Liver (tissue), 10 donors: ENCODE measurements at places on chromosomes 3 and 15.

GRCh38 chr3:50926868-50927267 lies 252.1 kb downstream of the DOCK3 start:
- DNase-seq, result no peak

DNA sequence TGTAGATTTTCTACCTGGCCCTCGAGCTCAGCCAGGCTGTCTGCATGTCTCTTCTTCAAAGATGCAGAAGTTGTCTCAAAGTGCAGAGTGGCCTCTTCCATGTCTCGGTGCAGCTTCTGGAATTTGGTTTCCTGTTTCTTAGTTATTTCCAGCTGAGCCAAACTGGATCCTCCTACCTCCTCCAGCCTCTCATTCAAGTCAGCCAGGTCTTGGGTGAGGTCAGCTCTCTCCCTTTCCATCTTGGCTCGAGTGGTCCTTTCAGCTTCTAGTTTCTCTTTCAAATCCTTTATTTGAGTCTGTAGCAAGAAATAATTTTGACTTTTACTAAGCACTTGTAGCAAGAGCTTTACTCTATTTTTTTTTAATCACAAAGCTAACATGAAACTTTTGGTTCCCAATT lies 81.8 kb downstream of the MYH15 start:
- no peak for DNase-seq

DNA sequence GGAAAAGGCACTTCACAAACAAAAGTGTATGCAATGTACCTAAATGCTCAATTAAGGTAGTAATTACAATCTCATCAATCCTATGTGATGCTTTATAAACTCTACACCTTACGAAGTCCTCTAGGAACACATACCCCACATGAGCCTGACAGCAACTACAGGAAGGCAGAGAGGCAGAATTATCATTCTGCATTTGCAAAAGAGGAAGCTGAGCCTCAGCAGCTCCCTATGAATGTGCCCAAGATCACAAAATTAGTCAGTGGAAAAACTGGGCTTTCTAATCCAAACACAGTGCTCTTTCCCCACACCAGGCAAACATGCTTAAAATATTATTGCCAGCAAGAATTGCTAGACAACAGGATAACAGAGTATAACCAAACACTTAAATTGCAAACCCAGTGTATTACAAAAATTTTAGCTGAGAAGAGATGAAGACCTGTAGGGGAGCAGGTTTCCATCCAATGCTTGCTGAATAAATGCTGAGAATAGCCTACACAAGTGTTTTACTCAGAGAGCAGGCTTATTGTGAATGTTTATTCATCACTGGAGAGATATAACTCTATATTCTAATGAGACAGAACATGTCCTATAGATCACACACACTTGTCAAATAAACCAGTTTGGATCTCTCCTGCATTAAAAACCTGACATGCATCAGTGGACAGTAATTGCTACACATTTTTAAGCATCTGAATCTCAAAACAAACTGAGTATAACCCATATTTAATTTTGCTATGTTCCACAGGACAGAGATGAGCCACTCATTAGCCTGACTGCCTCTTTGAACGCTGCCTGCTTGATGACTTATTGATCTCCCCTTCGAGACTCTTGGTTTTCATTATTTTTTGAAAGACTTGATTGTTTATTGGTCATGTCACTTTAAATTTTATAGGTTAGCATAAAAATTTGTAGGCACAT lies 62.2 kb downstream of the PLCH1 start:
- DNase-seq, result no peak

GRCh38 chr3:165855581-165855980 lies 18.4 kb upstream of the BCHE start:
- no peak for DNase-seq

GRCh38 chr15:97875513-97876280 lies 84.8 kb upstream of the ARRDC4 start:
- peak; percentile 43 for DNase-seq

GRCh38 chr3:196712514-196713413 lies 587 bp downstream of the PIGX start:
- DNase-seq, result no peak

DNA sequence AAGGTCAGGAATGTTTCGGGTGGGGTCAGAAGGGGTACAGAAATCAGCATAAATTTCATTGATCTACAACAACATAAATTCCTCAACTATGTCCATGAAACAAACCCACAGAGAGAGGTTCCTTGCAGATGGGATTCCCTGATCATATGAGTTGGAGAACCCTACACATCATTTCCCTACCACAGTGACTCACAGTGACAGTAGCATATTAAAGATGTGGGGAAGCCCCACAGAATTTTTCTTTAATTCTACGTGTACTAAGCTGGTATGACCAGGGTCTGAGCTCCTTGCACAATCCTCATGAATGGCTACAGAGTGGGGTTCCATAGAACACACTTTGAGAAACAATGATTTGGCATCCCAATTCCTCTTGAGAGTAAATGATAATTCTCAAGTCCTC lies 116.9 kb upstream of the RAD18 start:
- no peak for DNase-seq

- DNase-seq, result no peak
Observed at GRCh38 chr15:68691705-68692104, 112.9 kb downstream of the CORO2B start.

DNA sequence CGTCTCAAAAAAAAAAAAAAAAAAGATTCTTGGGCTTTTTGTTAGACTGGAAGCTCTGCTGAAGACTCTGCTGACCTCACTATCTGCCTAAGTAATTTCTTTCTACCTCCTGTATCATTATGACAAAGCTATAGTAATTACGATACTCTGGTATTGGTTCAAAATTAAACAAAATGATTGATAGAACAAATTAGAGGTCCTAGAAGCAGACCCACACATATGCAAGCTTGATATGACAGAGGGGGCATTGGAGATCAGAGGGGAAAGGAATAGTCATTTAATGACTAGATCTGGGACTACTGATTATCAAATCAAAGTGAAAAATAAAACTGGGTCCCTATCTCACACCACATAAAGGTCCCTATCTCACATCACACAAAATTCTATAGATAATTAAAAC lies 21.9 kb upstream of the AP3B2 start:
- DNase-seq, result no peak

- no peak for DNase-seq
Observed at GRCh38 chr3:48299746-48300712, 33.4 kb downstream of the SPINK8 start.

DNA sequence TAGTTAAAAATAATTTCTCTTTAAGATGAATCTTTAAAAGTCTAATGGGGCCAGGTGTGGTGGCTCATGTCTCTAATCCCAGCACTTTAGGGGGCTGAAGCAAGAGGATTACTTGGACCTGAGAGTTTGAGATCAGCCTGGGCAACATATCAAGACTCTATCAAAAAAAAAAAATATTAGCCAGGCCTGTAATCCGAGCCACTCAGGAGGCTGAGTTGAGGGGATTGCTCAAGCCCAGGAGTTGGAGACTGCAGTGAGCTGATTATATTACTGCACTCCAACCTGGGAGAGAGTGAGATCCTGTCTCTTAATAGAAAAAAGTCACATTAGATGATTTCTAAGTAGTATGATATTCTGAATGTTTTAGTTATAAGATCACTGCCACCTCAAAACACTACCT lies 322.0 kb upstream of the MANF start:
- no peak for DNase-seq

DNA sequence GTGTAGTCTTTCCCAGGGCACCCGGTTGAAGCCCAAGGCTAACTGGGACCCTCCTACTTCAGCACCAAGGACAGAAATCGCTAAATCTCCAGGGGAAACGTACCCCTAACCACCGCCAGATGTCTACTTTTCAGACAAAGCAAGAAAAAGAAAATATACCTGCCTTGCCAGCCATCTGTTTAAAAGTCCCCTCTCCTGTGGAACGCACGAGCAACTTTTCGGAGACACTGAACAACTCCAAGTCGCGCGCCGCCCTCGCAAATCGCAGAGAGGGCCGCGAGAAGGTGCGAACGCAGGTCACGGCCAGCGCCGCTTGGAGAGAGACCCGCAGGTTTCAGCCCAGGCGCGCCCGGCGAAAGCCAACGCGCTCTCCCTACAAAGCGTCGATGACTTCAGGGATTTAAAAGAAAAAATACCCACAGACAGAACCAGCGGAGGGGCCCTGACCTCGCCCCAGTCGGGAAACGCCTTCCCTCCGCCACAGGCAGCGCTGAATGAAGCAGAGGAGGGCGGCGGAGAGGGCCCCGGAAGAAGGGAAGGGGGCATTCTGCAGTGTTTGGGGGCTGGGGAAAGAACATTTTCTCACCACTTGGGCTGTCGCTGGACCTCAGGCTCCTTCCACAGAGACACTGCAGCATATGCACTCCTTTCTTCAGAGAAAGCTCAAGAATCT lies 213.1 kb downstream of the FGF12 start:
- DNase-seq, result no peak

GRCh38 chr15:76495487-76495886 lies 158.9 kb downstream of the ISL2 start:
- no peak for DNase-seq

DNA sequence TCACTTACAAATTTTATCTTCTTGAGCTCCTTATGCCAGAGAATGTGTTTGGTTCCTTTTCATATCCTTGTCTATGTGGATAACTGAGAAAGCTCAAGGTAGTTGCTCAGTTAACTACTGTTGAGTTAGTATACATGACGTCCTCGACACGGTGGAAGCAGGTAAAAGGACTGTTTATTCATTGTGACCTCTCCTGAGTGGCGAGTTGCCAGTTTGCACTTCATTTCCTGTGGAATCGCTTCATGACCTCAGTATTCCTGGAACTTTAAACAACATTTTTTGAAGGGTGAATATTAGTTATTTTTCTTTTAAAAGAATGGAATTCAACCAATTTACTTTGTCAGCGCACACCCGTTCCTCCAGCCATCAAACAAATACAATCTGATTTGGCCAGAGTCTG lies 1.2 kb upstream of the TPRG1 start:
- DNase-seq, result no peak

DNA sequence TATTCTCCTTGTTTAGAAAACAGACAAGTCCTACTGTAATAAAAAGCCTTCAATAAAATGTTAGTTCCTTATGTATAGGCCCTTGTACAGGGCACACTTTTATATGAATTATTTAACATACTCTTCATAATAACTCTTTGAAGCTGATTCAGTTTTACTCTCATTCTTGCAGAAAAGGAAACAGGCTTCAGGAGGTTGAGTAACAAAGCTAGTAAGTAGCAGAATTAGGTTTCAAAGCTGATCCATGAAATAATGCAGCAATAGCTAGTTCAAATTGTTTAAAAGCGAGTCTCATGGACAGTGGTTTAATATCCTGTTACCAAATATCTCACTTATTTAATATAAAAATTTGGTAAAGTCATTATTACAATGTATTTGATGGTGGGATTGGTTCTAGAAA lies 25.0 kb downstream of the TCF12 start:
- no peak for DNase-seq
